ENCODE measurements at places on chromosomes 5 and 9.

- DNase-seq = no peak
Measured at GRCh38 chr9:129773262-129774048, 20.6 kb upstream of the PTGES start.

- DNase-seq = no peak
Measured at GRCh38 chr5:106610041-106610440, 1060.7 kb downstream of the EFNA5 start.

GRCh38 chr5:72074251-72074650 is 33.0 kb upstream of the MAP1B start:
- no peak for DNase-seq

DNA sequence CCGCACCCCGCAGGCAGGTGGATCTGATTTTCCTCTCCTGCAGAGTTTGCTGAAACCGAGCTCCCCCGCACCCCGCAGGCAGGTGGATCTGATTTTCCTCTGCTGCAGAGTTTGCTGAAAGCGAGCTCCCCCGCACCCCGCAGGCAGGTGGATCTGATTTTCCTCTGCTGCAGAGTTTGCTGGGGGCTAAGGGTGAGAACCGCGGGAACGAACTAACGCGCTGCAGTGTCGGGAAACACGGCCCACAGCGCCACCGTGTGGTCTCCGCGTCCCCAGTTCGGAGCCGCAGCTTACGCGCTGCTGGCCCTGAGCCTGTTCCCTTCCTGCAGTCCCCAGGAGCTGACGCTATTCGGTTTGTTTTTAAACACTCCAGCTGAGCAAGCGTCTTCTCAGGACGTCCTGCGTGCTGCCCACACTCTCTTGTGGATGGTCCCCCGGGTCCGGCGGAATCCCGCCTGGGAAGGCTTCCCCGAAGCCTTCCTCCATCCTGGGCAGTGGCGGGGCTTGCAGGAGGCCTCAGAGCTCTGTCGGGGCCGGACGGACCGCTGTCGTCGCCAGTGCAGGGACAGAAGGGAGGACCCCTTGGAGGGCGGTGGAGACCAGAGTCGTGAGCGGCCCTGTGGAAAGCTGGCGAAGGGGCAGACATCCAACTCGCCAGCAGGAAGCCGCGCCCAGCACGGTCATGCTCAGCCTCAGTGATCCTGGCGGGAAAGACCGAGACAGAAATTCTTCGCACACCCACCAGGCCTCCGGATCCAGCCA is 121.2 kb upstream of the LPCAT1 start:
- peak; percentile 89 for DNase-seq

DNA sequence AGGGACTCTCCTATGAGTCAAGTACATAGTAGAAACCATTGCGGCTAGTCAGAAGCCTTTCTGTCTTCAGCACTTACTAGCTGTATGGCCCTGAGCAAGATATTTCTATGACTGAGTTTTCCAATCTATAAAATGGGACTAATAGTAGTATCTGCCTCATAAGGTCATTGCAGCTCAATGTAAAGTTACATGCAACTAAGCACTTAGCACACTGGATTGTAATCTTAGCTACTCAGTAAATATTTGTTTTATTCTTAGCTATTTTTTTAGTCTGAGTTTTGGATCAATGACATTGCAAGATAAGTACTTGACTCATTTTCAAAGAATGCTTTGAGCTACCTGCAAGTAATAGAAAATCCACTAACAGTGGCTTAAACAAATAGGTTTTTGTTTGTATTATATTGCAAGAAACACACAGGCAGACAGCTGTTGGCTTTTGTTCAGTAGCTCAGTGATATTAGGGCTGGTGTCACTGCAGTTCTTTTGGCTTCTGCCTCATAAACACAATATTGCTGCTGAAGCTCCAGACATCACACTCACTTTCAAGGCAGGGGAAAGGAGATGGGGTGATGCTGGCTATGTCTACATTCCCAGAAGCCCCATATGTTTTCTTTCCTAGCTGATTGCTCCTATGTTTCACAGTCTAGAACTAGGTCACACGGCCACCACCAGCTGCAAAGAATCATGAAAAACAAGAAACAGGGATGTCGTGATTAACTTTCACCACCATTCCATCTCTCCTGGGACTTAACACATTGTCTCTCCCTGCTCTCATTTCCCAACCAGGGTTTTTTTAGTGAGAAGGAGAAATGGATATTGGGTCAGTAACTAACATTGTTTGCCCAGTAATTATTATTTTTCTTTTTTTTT is 26.9 kb upstream of the FAT2 start:
- DNase-seq = no peak

DNA sequence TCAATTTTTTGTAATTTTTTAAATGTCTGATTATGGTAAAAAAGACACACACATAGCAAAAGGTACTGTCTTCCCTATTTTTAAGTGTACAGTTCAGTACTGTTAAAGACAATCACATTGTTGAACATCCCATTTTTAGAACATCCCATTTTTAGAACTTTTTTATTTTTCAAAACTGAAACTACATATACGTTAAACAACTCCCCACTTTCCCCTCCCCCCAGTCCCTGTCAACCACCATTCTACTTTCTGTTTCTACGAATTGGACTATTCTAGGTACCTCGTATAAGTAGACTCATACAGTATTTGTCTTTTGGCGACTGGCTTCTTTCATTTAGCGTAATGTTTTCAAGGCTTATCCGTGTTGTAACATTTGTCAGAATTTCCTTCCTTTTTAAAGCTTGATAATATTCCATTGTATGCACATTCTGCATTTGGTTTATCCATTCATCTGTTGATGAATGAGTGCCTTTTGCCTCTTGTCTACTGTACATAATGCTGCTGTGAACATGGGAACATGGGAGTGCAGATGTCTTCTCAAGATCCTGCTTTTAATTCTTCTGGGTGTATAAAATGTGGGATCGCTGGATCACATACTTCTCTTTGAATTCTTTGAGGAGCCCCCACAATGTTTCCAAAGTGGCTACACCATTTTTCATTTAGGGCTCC is 154.0 kb downstream of the PIK3R1 start:
- no peak for DNase-seq

DNA sequence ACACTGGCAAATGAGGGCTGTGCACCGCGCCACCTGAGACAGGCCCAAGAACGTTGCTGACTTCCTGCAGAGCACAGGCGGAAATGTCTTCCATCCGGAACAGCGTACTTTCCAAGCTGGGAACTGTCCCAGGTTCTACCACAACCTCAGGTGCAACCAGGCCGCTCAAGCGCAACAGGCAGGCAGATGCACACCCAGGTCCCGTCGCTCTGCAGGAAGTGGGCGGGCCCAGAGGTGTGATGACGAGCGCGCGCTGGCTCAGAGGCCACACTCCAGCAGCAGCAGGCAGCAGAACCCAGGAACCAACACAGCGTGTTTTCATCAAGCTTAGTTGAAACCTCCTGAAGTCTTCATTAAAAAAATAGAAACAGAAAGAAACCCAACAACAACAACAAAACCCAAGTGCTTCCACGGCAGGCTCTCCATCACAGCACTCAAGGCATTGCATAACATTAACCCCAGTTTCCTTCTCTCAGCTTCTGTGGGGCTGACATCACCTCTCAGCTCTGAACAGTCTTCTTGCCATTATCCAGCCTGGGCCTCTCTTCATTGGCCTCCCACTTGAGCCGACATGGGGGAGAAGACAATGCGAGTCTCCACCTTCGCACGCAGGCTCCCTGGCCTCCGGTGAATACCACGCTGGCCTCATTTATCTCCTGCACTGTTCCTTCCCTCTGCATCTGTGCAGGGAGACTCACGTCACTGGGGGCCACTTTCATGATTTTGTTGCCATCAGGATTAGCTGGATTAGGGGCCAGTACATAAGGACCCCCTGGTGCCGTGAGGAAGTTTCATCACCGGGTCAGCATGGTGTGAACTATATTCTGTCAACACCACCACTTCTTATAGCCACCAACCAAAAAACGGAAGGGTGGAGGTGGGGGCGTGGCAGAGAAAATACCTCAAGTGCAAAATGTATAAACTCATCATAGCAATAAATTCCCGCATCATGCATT is 22.1 kb downstream of the PTCH1 start:
- peak; percentile 74 for DNase-seq

DNA sequence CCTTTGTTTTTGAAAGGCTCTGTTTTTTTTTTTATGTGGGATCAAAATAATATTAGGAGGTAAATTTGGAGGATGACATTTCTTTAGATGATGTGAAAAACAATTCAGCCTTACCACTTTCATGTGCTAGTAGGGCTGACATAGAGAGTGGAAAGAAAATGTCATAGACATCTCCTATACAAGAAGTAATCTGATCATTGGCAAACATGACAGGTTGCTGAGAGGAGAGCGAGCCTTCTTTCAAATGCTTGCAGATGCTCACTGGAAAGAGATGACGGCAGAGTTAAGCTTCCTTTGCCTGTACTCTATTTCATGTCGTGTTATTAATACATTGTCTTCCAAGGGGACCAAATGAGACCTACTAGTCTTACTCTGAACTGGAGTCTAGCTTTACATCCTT is 160.1 kb upstream of the DAP start:
- no peak for DNase-seq

Data from D341Med (cell line).